Stimulated activated CD4-positive, alpha-beta T cell treated with anti-CD3 and anti-CD28 coated beads, Interleukin-1b, Interleukin-23, amount 100 ng/mL, for 1 hour (primary cell): ENCODE measurements at places on chromosomes 16 and 17.

DNA sequence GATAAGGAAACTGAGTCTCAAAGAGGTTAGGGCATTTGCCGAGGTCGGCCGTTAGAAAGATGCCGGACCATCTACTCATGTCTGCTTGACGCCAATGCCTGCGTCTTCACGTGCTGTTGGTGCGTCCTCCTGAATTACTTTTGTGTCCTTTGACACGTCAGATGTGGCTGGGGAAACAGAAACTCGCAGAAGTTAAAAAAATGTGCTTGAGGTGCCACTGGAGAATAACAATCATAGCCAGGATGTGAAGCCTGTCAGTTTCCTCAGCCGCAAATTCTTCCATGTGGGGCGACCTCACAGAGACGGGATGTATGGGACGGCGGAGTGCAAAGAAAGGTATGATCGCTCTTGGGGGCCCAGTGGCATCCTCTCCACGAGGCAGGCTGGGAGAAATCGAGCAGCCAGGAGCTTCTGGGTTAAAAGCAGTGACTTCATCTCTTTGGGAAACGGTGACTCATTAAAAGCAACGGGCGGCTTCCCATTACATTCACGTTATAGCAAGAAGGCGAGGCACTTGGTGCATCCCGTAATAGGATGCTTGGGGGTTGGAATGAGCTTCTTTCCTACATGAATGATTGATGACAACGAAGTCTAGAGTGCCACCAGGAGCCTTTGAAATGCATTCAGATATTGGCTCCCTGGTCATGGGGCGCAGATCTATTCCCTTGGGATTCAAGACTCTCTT, 67.8 kb downstream of the BMERB1 start:
- no peak for DNase-seq

DNA sequence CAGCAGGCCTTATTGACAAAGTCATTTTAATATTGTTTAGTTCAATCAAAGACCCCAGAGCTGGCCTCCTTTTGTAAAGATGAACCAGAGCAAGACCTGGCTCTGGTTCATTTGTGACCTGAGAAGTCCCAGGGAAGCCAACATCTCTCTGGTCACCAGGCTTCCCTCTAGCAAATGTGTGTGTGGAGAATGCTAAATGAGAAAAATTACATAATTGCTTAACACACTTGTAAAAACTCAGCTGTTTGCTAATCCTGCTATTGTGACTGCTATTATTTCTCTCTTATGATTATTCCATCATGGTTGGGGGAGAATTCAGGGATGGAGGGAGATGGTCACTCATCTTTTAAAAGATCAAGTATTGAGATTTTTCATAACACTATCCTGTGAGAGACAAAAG, 94.3 kb upstream of the CLEC3A start:
- DNase-seq, result no peak

GRCh38 chr17:30555942-30556341, 78.7 kb downstream of the GOSR1 start:
- no peak for DNase-seq

- no peak for DNase-seq
These were observed 81.8 kb downstream of the AKAP1 start for GRCh38 chr17:57166803-57167202.

- DNase-seq, result no peak
These were observed 5.5 kb upstream of the RAPGEFL1 start for GRCh38 chr17:40171750-40172149.

DNA sequence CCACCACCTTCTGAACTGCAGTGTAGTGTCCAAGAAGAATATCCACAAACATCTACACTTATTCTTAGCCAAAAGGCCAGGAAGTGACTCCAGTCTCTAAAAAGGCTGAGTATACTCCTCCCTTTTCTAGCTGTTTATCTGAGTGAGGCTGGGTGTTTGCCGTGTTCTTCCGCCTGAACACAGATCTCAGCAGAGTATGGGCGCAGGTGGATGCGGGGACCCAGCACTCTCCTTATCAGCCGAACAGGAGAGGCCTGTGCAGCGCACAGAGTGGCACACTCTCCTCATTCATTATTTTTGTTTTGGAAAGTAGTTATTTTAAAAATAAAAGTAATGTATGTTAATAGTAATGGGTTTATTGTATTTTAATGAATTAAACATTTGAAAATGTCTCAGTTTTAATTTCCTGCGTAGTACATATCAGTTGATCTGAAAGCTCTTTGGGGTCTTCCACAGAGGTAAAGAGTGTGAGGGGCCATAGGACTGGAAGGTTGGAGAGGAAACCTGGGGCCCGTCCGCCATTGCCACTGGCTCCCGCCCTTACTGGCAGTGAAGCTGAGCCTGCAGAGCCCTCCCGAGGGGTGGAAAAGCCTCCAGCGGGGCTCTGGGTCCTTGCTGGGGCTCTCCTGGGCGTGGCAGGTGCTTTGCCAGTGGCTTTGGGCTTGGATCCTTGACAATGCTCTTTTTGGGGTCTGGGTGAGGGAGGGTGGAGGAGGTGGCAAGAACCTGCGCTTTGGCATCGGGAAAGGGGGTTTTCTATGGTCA, 53.8 kb downstream of the PDPK1 start:
- no peak for DNase-seq
